ENCODE measurements at places on chromosomes 11 and 22. TPM values are rescaled to one million over a fixed set of nuclear protein-coding genes. Genes with fewer than 3 reads are reported as not detected.

DNA sequence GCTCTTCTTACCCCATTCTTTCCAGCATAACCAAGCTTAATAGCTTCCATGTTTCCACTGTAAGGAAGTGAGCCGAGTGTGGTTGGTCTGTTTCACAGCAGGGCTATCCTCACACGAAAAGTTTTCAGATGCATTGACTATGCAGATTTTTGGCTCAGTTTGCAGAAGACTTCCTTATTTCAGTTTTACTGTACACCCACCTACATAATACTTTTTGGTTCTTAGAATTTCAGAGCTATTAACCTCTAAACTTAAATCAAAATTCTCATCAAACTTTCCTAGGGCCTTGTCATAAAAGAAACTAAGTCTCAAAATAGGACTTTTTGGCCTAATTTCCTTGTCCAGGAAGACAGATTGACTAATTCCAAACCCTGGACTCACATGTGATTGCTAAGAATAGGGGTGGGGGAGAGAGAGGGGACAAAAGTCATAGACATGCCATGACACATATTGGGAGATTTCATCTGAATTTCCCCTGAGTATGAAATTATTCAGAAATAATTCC lies 7.3 kb upstream of the EHF start:
- no peak for DNase-seq
- no peaks in the 10 kb centered on the region for H3K36me3 ChIP-seq
- H3K27me3 ChIP-seq: no peaks in the 10 kb centered on the region

TRIM49 gene
- total RNA-seq: not detected

ANO5 gene
- not detected for total RNA-seq

LDLRAD3 gene
- total RNA-seq: 21.6 TPM

- no peaks in the 10 kb centered on the region for H3K27me3 ChIP-seq
- H3K36me3 ChIP-seq: no peaks in the 10 kb centered on the region
- no peak overlapping the region for H3K27ac ChIP-seq
- no peak for DNase-seq
- no peak overlapping the region for H3K4me3 ChIP-seq
Observed at GRCh38 chr11:72456651-72457050, 22.3 kb upstream of the CLPB start.

DNA sequence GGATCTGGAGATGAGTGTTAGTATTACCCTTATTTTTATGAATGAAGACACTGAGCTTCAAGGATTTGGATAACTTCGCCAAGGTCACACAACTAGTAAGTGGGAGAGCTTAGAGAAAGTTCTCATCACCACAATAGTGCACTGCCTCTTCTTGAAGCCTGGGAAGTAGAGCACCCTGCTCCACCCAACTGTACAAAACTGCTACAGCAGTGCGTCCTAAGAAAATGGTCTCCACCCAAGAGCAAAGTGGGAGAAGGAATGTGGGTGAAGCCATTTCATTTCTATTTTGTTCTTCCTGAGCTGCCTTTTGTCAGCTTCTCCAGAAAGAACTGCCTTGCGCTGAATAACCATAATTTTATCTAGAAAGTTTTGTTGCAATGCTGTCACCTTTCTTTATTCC lies 403.9 kb upstream of the FAT3 start:
- H3K36me3 ChIP-seq: no peaks in the 10 kb centered on the region
- DNase-seq: no peak
- no peaks in the 10 kb centered on the region for H3K27me3 ChIP-seq
- no peak overlapping the region for H3K27ac ChIP-seq
- no peaks in the 10 kb centered on the region for H3K4me1 ChIP-seq

DNA sequence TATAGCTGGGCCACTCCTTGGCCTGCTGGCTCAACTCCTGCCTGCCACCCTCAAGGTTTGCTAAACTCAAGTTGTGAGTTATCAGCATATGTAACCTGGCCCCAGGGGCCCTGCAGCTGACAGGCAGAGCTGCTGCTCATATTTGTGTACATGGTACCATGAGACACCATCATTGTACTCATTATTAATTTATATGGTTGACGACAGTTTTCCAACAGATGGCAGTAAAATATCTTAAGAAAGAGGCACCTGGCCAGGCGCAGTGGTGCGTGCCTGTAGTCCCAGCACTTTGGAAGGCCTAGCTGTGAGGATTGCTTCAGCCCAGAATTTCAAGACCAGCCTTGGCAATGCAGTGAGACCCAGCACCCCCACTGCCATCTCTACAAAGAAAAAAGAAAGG lies 11.4 kb upstream of the DENND5A start:
- no peak overlapping the region for H3K27ac ChIP-seq
- DNase-seq: no peak
- no peak overlapping the region for H3K4me3 ChIP-seq
- no peaks in the 10 kb centered on the region for H3K27me3 ChIP-seq
- H3K36me3 ChIP-seq: no peaks in the 10 kb centered on the region
- H3K4me1 ChIP-seq: no peaks in the 10 kb centered on the region

DNA sequence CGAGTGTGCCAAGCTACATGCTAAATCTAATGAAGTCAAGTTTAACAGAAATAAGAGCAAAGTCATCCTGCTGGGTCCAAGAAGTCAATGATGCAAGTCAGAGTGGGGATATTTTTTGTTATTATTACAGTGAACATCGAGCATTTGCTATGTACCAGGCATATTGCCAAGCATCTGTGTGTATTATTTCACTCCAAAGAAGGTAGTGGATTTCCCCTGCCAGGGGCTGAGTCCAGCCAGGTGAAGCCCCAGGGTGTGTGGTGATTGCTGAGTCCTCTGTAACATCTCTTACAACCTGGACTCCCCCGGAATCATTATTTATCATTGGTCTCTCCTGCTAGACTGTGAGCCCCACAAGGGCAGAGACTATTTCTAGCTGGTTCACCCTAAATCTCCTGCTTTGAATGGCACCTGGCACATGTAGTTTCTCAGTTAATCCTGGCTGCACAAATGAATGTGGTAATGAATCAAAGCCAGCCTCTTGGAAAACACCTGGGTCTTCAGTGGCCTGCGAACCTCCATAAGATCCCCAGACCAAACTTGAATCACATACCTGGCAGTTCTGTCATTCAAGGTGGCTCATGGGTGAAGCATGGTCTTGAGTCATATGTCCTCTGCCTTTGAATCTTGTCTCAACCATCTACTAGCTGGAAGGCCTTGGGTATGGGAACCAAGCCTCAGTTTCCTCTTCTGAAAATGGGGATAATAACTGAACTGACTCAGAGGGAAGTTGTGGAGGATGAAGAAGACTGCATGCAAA lies 549.2 kb downstream of the MIAT start:
- H3K36me3 ChIP-seq: no peaks in the 10 kb centered on the region
- peaks cover 9% of the 10 kb centered on the region for H3K4me1 ChIP-seq
- no peak for DNase-seq
- H3K27me3 ChIP-seq: peaks cover 3% of the 10 kb centered on the region

NELL1 gene
- total RNA-seq: not detected

DNA sequence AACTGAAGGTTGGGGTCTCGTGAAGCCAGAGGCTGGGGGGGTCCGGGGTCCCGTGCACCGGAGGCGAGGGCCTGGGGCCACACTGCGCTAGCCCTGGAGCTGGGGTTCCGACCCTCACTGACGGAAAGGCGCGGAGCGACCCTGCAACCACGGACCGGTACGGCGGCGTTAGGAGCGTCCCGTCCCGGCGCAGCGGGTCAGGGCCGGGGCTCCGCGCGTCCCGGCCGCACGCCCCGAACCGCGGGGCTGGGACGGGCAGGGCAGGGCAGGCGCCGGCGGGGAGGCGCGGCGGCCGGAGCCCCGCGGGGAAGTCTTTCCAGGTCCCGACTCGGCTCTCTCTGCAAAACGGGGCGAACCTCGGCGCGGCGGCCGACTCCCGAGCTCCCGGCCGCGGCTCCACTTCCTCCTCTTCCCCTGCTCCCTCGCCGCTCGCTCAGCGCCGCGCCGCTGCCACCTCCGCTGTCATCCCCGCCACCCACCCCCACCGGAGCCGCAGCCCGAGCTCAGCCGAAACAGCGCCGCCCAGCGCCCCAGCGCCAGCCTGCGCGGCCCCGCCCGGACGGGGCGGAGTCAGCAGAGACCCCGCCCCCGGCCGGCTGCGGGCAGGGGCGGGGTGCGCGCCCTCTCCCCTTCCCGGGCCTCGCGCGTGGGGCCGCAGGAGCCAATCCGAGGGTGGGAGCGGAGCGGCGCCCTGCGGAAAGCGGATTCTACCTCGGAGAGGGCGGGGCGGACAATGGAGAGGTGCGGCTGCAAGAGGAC lies at the start of gene GDPD5:
TSS of gene GDPD5 (minus strand) at position 509 of the 759 bp plus-strand sequence. CDS start 48,206 bp downstream, outside the sequence.
- H3K4me1 ChIP-seq: peaks cover 5% of the 10 kb centered on the region
- peak; percentile 90 for DNase-seq
- H3K4me3 ChIP-seq: peak within 1 kb of the TSS; percentile 97
- no peaks in the 10 kb centered on the region for H3K36me3 ChIP-seq
- H3K27ac ChIP-seq: peak within 1 kb of the TSS; percentile 51
- H3K27me3 ChIP-seq: no peaks in the 10 kb centered on the region

- no peaks in the 10 kb centered on the region for H3K27me3 ChIP-seq
- DNase-seq: no peak
- no peaks in the 10 kb centered on the region for H3K4me1 ChIP-seq
Observed at GRCh38 chr11:103420593-103420992, 311.4 kb downstream of the DYNC2H1 start.

DNA sequence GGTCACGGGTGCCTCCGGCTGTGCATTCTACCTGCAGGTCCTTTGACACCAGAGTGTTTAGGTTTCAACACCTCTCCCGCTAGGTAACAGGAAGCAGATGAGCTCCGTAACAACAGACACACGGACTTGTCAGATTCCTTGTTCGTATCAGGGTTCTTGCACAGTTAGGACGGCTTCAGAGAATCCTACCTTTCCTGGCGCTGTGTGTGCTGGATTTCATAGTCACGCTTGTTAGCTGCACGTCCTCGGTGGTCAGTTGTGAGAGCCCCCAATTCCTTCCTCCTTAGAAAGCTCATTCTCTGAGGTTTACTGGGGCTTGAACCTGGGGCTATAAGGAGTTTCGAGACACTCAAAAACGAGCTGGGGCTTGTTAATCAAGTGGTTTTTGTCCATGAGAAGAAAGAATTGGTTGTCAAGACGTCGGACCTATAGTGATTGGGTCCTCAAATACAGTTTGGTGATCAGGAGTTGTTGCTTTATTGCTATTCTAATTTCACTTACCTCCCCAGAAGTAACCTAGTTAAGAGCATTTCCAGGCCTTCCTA lies 664 bp downstream of the DDB2 start:
- peak overlapping the region; percentile 61 for H3K4me3 ChIP-seq
- peaks cover 26% of the 10 kb centered on the region for H3K36me3 ChIP-seq
- H3K4me1 ChIP-seq: peaks cover 7% of the 10 kb centered on the region
- DNase-seq: no peak
- no peaks in the 10 kb centered on the region for H3K27me3 ChIP-seq

DGCR6 gene
- not detected for total RNA-seq

P2RX6 gene
- total RNA-seq: not detected

DNA sequence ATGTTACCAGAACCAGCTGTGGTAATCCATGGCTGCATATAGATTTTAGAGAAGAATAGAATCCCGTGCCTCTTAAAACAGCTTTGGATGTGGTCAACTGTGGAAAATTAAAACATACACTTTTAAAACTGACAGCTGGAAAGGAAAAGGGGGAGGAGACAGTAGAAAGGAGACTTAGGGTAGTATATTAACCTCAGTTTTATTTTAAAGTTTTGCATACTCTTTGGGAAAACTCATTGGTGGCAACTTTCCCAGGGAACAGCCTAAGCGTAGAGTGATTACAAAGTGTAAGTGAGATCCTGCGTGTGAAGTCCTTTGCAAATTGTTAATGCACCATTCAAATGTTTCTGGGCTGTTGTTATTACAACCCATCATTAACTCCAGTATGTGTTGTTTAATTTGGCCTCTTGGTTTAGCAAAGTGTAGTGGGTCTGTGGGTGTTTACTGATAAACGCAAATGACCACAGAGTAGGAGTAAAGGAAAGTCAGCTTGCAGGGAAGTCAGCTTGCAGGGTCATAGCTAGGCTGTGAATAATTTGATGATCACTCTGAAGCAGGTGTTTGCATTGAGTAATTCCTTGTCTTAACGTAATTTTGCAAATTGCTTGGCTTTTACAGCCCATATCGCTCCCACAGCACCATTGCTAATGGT lies 88.0 kb upstream of the DBX1 start:
- DNase-seq: no peak
- H3K4me1 ChIP-seq: no peaks in the 10 kb centered on the region
- no peak overlapping the region for H3K27ac ChIP-seq
- H3K4me3 ChIP-seq: no peak overlapping the region
- H3K36me3 ChIP-seq: no peaks in the 10 kb centered on the region
- no peaks in the 10 kb centered on the region for H3K27me3 ChIP-seq

GRCh38 chr11:128463371-128463829 lies 124.0 kb downstream of the ETS1 start:
- H3K27ac ChIP-seq: peak overlapping the region; percentile 82
- peaks cover 44% of the 10 kb centered on the region for H3K4me1 ChIP-seq
- no peak for DNase-seq
- H3K4me3 ChIP-seq: no peak overlapping the region

DNA sequence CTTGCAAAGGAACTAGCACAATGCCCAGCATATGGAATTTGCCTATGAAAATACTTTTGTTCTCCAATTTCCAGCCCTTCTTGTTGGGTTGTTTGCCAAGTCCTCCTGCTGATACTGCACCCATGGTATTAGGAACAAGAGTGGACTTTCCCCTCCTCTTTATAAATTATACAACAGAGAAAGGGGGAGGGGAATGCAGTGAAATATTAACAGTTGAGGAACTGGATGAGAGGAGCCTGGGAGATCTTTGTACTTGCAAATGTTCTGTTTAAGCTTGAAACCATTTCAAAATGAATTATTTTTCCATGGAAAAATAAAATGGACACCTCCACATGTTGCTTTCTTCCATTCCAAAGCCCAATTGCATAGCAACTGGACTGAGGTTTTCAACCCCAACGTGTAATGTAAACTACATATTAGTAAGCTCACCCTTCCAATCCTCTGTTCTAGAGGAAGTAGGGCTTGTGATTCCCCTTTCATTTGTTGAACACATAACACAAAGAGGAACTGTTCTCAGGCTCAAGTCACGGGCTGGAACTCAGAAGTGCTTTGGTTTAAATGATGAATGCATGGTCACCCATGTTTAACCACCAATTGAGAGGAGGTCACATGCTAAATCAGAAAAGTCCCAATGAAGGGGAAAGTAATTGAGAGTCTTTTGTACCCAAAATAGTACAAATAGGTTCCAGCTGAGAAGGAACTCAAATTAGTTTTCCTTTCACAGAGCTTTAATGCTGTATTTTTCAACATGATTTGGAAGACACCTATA lies 66.2 kb upstream of the ZC3H12C start:
- no peaks in the 10 kb centered on the region for H3K36me3 ChIP-seq
- DNase-seq: no peak
- H3K4me1 ChIP-seq: no peaks in the 10 kb centered on the region
- H3K27ac ChIP-seq: no peak overlapping the region
- H3K27me3 ChIP-seq: no peaks in the 10 kb centered on the region

- peak; percentile 61 for DNase-seq
- H3K36me3 ChIP-seq: no peaks in the 10 kb centered on the region
- no peak overlapping the region for H3K27ac ChIP-seq
- no peaks in the 10 kb centered on the region for H3K27me3 ChIP-seq
Observed at GRCh38 chr11:76810151-76810853, 27.1 kb downstream of the TSKU start.

MYOD1 gene
- not detected for total RNA-seq
